ENCODE measurements at places on chromosomes 6 and 20.

- no peak for DNase-seq
Observed at GRCh38 chr6:107612762-107613415, 123.0 kb downstream of the SOBP start.

DNA sequence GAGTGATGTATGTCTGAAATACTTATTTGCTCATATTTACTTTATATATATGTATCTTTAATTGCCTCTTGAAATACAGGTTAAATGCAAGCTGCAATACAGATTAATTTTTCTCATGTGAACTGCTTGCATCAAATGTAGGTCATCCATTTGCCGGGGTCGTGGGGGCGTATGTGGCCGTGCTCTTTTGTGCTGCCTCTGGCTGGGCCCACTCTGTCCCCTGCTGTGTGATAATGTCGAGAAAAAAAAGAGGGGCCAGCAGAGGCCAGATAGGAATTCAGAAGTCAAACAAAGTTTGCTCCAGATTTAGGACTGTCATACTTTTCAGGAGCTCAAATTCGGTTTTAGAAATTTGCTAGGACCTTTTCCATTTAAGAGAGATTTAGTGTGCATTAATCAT, 459.6 kb upstream of the SOX4 start:
- DNase-seq: no peak

DNA sequence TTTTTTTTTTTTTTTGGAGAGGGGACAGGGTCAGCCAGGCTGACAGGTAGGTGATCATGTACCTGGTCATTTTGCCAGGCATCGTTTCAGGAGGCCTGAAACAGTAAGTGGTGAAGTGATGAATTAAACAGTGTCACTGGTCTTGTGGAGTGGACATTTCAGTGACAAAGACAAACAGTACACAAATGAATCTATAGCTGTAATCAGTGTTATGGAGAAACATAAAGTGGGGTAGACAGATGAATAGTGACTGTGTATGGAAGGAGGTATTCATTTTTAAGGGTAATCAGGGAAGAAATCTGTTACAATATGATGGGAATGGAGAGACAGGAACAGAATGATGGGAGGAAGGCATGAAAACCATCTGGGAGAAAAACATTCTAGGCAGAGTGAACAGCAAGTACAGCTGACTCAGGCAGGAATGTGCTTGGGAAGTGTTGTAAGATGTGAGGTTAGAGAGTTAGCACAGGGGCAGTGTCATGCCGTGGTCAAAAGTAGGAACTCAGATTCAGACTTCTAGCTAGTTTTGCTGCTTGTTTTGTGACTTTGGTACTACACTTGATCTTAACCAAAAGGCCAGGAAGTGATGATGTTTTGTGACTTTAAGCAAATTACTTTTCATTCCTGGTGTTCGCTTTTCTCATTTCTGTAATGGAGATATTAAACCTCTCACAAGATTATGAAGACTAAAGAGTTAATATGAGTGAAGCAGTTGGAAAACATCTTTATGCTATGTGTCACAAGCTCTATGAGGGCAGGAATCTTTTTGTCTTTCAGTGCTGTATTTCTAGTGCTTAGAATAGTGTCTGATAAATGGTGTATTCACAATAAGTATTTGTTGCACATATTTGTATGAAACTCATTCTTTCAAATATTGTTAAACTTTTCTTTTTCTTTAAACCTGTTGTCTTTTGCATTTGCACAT, 43.4 kb downstream of the QKI start:
- no peak for DNase-seq

- DNase-seq: no peak
Observed at GRCh38 chr20:1327241-1327653, 1.7 kb downstream of the SDCBP2 start.

DNA sequence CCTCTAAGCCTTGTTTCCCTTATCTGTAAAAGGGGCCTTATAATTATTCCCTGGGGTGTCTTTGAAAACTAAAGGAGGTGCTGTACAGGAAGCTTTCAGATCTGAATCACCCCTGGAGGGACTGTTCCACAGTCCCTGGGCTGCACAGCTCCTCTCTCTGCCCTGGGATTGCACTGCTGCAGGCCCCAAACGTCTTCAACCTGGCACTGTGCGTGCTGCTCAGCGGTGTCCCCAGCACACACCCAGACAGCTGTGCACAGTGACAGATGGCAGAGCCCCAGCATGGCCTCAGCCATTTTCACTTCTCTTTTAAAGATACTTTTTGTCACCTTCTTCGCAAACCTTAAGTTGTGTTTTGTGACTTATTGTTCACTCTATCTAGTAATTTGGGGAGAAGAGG, 50.7 kb upstream of the INSM1 start:
- DNase-seq: peak; percentile 37

- no peak for DNase-seq
Observed at GRCh38 chr6:40573221-40573620, 13.9 kb downstream of the LRFN2 start.

- no peak for DNase-seq
Observed at GRCh38 chr6:112252571-112253497, 1.5 kb downstream of the LAMA4 start.

GRCh38 chr6:33770124-33770832, 18.7 kb downstream of the LEMD2 start:
- no peak for DNase-seq

- DNase-seq: no peak
Observed at GRCh38 chr20:14761903-14762302, 424.5 kb upstream of the FLRT3 start.

DNA sequence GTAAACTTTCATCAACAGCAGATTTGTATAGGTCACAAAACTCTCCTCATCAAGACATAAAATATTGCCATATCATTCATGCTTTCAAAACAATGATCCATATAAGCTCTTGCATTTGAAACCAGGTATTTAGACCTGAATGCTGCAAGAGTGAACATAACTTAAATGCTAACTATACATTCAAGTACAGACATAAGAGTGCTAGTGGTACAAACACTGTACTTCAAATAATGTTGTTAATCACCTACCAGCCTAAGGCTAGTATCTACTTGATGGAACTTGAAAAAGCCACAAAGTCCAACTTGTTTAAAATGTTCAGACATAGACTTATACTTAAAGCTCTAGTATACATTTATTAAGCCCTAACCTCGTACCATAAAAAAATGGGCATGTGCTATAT, 16.0 kb upstream of the GSTA2 start:
- no peak for DNase-seq

GRCh38 chr6:45562171-45562570, 184.4 kb upstream of the SUPT3H start:
- DNase-seq: no peak

DNA sequence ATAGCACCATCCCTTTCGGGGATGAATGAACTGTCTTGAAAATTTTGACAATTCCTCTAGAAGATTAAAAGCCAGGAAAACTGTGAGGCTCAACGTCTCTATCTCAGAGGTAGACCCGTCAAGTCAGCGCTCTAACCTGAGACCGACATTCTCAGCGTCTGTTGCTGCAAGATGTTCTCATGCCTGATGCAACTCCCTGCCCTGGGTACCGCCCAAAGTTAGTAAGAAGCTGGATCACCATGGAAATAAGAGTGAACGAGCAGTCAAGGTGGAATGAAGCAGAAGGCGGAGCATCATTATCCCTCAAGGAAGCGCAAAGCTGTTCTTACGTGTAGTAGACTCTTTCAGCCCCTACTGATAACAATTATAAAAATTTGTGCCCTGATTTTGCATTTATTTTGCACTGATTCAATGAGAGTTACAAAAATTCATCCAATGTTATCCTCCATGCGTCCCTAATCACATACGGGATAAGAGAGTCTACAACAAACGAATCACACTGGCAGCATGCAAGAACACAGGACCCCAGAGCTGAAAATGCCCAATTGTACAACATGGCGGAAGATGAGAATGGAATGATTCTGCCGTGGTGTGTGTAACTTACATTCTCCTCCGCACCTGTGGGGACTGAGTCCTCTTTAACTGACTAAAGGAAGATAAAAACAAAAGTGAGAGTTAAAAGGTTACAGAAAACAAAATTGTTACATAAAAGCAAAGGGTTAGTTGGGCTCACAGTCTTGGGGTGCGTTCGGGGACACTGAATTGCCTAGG, 95.4 kb downstream of the BCAS1 start:
- DNase-seq: no peak

DNA sequence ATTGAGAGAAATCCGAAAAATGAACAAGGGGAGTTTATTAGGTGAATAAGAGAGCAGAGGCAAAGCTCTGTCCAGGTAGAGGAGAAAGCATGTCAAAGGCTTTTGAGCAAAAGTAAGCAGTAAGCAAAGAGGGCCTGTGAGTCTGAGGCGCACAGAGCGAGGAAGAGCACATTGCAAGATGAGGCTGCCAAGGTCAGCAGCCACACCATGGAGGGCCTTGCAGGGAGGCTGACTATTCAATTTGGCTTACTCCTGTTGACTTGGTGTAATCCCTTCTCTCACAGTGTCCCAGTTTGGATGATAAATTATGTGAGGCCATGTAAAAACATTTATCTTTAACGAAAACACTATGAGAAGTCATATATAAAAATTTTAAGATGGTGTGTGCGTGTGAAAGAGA, 32.4 kb downstream of the SESN1 start:
- no peak for DNase-seq

All from GM06990 (cell line).